ENCODE measurements at places on chromosomes 6 and 20.

DNA sequence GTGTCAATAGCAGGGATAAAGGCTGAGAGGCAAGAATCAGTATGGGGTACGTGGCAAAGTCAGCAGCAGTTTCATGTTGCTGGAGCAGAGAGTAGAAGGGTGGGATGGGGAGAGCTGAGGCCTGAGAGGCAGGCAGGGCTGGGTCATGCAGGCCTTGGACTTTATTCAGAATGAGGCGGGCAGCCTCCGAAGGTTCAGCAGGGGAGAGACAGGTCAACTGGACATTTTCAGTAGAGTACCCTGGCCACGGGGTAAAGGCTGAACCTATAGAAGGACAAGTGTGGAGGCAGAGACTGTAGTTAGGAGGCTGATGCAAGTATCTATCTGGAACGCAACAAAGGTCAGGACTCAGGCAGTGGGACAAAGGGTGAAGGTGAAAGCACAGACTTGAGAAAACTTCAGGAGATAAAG is 13.7 kb downstream of the NOTCH4 start:
- no peak for DNase-seq

- DNase-seq: no peak
Observed at GRCh38 chr20:59996108-59996507, 37.9 kb downstream of the CDH26 start.

DNA sequence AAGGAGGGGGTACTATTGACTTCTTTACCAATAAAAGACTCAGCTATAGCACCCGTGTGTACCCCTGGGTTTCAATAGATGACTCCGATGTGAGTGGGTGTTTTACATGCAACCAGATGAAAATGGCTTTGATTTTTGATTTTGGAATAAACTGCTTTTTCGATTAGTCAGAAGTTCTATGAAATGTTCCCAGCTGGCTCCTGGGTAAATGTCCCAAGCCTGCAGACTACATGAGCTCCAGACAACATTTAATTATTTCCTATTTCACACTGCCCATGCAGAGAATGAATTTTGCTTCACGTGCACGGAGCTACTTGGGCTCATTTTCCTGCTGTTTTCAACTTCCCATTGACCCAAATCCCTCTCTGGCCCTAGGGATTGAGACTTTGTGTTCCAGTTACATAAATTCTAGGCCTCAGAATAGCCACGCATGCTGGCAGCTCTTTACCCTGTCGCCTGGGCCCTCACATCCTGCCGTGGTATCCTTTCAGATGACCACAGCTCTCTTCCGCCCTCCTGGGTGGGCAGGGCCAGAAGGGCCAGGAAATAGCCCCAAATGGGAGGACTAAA is 59.7 kb downstream of the GPR6 start:
- no peak for DNase-seq

DNA sequence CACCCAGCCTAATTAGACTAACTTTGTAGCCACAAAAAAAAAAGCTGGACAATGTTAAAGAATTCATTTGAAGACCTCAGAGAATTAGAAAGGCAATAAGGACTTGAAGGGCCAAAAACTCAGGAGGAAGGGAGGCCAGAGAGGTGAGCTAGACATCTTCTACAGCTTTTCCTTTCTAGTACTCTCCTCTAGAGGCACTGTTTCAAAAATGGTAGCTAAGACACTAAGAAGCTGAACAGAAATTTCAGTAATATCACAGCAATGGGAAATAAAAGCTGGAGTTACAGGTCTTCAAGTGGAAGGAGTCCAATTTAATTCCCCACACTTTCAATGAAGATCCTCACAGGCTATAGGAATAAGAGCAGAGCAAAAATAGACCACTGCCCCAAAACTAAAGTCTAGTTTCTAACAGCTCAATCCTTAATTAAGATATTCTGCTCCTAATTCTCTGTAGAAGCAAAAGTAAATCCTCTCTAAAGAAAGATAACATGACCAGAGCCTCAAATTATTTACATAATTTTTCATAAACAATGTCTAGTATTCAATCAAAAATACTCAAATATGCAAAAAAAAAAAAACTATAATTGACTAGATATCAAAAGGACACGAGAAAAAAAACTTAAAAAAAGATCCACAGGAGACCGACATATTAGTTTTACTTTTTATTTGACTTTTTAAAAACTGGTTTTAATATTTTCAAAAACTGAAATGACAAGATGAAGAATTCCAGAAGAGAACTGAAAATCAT is 63.7 kb downstream of the RNGTT start:
- no peak for DNase-seq

DNA sequence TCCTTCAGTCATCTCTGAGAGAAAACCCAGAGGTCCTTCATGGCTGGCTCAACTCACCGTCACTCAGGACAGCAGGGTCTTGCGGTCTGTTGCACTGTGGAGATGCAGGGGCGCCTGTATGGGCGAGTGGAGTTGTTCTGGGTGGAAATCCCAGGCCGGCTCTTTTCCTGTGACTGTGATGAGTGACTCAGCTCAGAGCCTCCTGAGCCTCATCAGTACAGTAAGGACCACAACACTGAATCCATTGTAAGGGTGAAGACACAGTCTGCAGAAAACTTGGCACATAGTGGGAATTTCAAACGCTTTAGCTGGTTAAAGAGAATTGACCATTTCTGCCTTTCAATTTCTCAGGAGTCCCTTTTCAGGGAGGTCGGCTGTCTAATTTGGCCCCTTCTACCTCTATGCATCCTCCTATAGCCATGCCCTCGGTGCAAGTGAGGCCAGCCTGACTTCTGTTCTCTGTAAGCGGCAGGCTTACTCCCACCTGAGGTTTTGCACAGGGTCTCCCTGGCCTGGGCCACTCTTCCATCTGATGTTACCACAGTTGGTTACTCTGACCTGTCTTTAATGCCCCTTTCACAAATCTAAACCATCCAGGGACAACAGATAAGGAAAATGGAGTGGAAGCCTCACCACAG is 35.5 kb upstream of the TBXT start:
- DNase-seq: no peak

- DNase-seq: no peak
Observed at GRCh38 chr20:22425344-22426295, 158.8 kb downstream of the FOXA2 start.

DNA sequence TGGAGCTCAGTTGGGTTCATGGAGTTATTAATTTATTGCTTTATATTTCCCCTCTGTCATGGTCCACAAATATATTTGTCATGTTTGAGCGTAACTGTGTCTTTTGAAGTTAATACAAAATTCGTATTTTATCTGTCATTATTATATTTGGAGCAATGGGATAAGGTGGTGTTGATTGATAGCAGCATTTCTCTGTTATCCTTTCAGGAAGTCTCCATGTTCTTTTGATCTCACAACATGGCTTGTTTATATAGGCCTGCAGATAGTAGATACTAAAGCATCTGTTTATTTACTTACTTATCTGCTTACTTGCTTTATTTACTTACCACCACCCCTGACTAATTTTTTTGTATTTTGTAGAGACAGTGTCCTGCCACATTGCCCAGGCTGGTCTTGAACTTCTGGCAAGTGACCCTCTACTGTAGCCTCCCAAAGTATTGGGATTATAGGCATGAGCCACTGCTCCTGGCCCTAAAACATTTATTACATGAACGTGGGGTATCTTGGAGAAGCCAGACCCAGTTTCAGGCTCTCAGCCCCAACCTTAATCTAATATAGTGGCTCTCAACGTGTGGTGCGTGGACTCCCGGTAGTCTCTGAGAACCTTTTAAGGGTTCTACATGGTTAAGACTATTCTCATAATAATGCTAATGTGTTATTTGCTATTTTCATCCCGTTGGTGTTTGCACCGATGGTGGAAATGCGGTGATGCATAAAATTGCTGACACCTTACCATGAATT is 104.2 kb downstream of the NCOA3 start:
- DNase-seq: no peak

DNA sequence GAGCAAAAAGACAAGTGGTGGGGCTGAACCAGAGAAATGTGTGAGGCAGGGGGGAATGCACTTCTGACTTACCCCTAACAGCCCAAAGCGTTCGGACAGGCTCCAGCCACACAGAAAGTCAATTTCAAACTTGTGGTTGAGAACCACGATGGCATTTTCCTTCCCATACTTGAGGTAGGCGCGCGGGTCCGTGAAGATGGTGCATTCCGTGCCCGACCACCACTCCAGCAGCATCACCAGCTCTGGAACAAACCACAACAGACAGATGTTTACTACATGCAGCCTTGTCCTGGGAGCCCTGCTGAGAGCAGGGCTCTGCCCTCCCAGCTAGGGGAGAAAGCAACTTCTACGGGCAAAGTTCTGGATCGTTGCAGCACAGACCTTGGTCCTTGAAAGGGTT is 107.7 kb downstream of the AGPAT4 start:
- no peak for DNase-seq

DNA sequence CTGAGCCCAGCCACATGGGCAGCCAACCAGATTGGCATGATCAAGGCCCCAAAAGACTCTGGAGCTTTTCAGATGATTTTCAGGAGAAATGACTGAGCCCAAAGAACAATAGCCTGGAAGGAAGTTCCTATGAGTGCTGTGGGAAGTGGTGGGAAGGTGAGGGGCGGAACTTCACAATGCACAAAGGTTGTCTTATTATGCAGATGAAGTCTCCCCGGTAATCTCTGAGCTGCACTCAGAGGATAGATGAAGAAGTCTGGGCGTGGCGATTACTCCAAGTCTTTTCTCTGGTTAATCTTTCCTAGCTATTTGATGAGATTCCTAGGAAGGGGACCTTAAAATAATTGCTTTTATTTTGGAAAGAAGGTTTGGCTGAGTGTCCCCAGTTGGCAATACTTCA is 36.9 kb downstream of the LBP start:
- DNase-seq: no peak

GRCh38 chr6:83292900-83293843 is 100.0 kb downstream of the RWDD2A start:
- DNase-seq: no peak

DNA sequence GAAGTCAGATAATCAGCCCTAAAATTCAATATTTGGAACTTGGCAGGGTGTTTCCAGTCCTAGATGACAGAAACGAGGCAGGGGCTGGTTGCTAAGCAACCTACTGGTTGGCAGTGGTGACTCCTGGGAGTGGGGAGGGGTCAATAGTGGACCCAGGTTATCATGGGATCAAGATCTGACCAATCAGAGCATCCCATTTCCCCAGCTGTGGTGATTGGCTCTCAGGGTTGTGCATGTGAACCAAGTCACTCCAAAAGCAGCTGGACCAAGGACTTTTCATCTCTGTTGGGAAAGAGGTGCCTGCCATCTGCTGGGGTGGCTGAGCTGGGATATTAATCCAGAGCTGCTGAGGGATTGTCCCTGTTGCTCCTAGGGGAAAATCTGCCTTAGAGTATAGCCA is 253.4 kb downstream of the PREX1 start:
- DNase-seq: no peak

DNA sequence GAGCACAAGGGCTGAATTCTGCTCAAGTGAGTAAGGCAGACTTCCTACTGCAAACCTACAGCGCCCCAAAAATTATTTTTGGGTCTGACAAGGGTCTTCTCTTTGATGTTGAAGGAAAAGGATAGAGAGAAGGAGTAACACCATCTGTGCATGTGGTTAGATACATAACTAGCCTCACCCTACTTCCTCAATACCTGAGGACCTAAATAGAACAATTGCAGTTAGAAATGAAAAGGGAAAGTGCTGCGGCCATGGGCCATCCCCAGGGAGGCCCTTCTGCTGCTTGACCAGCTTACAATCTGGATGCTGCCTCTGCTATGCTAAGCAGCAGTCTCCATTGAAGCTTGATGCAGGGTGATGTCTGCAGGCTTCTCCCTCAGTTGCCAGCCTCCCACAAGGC is 63.2 kb upstream of the ARMH2 start:
- no peak for DNase-seq

DNA sequence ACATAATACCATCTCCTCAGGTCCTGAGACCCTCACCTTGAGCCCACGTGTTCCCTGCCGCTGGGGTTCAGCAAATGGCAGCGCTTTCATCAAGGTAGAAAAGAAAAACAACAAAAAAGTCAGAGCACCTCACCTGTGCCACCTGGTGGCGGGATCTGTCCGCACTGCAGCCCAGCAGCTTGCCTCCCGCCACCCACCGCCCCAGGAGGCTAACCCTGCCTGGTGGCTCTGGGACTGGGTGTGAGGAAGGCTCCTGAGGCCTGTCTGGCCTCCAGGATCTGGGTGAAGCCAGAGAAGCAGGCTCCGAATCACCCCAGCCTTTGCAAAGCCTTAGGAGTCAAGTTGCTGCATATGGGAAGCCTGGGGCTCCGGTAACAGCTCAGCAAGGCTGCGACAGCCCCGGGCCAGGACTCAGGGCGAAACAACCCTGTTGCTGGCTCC is 270.8 kb downstream of the BMP7 start:
- DNase-seq: peak; percentile 88

DNA sequence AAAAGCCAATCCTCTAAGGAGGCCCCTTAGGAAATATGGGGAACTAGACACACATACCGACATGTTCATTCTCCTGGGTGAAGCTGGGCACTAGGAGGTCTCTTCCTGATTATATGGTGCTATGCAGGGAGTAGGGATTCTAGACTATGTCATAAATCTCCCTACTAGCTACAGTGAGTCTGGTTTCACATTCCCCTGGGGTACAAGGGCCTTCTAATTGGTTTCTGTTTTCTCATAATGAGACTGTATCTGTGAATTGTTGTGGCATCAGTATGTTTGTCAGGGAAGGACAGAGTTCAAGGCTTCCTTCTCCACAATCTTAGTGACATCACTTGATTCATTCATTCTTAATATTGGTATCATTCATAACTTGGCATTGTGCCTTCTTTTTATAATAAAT is 103.5 kb downstream of the TINAG start:
- no peak for DNase-seq

GRCh38 chr6:31031095-31031494 is 20.8 kb downstream of the MUC22 start:
- no peak for DNase-seq

DNA sequence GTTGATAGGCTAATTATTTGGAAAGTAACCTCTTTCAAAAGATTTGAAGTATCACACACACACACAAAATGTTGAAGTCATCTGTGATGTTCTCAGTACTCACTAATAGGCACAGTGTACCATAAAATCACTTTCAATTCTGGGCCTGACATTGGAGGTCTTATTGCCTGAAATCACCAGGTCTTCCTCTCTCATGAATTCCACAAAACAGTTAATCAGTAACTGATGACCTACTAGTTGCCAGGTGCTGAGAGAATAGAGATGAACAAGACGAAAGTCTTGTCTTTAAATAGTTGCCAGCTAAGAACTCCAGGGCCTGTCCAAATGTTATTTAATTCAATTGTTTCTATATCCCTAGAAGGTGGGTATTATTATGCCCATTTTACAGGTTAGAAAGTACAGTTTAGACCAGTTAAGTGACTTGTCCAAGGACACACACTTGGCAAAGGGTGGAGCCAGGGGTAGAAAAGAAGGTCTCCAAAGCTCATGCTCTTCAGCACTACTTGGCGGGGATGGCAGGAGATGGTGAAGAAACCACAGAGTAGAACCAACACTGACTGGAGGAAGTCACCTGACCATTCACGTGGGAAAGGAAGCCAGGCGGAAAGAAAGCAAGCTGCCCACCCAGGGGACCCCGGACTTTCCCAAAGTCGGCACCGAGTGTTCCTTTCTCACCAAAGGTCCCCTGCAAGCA is 116.4 kb downstream of the KIF6 start:
- DNase-seq: no peak

DNA sequence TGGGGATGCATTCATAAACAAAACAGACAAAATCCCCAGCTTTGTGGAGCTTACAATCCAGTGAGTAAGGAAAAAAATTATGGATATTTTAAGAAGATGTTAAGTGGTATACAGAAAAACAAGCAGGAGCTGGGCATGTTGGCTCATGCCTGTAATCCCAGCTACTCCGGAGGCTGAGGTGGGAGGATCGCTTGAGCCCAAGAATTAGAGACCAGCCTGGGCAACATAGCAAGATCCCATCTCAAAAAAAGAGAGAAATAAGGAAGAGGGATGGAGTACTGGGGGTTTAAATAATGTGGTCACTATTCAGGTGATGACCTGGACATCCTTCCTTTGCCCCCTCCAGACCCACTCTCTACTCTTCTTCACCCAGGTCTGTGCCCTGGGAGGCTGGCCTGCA is 55.0 kb upstream of the MDGA1 start:
- no peak for DNase-seq

Data from H1 (cell line).